ENCODE measurements at places on chromosomes 5 and 9. TPM values are rescaled to one million over a fixed set of nuclear protein-coding genes. Genes with fewer than 3 reads are reported as not detected.

Gene TMEM141
- 50.6 TPM for total RNA-seq

Gene PDZD2
- 6.8 TPM for total RNA-seq

Gene FBLL1
- total RNA-seq: 8.6 TPM

Gene KCNIP1
- total RNA-seq: 0.52 TPM

Gene TMEM252
- total RNA-seq: not detected

Gene FST
- 16.6 TPM for total RNA-seq

Gene EGR1
- total RNA-seq: 35.5 TPM

Gene TTLL11
- total RNA-seq: 0.86 TPM

Gene CDKN2B
- 0.31 TPM for total RNA-seq

Gene ECSCR
- 2.7 TPM for total RNA-seq

DNA sequence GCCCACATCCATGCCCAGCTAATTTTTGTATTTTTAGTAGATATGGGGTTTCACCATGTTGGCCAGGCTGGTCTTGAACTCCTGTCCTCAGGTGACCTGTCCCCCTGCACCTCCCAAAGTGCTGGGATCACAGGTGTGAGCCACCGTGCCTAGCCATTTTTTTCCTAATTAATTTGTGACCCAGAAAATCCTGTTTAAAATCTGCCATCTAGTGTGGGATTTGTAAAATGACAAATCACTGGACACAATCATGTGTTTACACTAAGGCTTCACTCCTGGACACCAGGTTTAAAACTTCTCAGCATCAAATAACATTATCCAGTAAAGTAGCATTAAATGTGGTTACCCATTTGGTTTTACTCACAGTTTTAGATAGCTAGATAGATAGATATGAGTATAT lies 18.6 kb upstream of the KDM4C start:
- H3K36me3 ChIP-seq: no peaks in the 10 kb centered on the region
- no peak overlapping the region for H3K4me3 ChIP-seq
- no peak for DNase-seq
- no peak overlapping the region for H3K27ac ChIP-seq
- no peaks in the 10 kb centered on the region for H3K27me3 ChIP-seq

DNA sequence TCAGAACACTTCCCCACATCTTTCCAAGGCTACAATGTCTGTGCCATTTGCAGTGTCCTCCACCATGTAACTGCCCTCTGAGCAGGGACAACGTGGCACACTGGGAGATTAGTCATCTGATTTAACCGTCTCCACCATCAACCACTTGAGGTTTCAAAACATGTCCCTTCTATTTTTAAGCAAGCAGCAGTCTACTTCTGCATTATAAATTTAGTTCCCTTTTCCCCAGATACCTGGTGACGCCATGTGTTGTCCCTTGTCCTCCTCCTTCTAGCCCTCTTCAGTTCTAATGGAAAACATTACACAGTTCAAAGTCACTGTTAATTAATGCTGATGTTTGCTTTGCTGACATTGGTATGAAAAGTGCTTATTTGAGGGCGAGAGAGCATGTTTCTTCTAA lies 52.8 kb downstream of the ATP10B start:
- H3K27me3 ChIP-seq: no peaks in the 10 kb centered on the region
- DNase-seq: no peak
- H3K36me3 ChIP-seq: no peaks in the 10 kb centered on the region
- H3K4me1 ChIP-seq: no peaks in the 10 kb centered on the region
- no peak overlapping the region for H3K27ac ChIP-seq

DNA sequence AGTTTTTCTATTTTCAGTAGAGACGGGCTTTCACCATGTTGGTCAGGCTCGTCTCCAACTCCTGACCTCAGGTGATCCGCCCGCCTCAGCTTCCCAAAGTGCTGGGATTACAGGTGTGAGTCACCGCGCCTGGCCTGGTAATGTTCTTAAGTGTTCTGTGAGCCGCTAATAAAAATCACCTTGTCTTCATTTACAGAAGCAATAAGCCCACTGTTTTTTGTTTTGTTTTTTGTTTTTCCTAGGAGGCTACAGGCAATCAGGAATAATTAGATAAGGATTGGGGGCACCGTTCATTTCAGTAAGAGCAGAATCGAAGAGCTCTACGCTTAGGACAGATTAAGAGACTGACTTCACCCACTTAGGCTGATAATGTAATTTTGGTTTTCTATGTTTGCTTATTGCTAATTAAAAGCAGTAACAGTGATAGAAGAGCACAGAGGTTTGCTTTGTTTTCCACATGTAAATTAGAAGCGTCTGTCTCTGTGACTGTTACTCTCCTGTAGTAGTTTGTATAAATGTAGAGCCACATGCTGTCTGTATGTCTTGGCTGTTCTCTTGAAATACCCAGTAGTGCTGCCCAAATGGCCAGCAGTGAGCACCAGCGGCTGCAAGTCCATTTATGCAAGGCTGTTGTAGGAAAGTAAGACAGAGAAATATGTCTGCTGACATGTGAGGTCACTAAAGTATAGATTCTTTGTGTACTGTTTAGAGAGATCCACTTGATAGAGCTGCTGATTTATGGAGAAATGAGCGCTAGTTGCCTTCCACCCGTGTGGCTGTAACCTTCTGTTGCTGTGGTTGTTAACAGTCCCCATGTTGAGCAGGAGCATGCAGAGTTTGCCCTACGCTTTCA lies 30.5 kb downstream of the TRIO start:
- no peak overlapping the region for H3K4me3 ChIP-seq
- H3K4me1 ChIP-seq: peaks cover 20% of the 10 kb centered on the region
- H3K36me3 ChIP-seq: no peaks in the 10 kb centered on the region
- no peaks in the 10 kb centered on the region for H3K27me3 ChIP-seq
- no peak overlapping the region for H3K27ac ChIP-seq

DNA sequence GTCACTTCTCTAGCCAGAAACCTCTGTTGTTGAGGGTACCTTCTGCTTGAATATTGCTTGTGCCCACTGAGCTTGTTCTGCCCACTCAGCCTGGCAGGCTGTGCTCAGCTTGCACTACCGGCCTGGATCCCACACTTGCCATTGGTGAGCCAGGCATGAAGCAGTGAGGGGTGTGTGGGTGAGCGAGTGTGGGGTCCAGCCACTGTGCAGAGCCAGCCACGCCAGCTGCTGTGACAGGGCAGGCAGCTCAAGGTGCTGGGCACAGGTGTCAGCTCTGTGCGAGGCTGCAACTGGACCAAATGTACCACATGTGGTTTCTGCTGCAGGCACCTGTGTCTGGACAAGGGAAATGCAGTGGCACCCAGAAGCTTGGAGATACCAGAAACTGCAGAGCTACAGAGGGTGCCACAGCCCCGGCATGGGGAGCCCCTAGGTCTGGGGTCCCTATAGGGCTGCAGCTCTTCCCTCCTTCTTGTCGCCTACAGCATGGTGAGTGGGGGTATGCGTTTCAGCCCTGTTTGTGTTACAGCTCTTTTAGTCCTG lies 305.1 kb upstream of the RIOK2 start:
- DNase-seq: no peak
- H3K36me3 ChIP-seq: no peaks in the 10 kb centered on the region
- no peak overlapping the region for H3K4me3 ChIP-seq
- H3K4me1 ChIP-seq: no peaks in the 10 kb centered on the region
- H3K27me3 ChIP-seq: no peaks in the 10 kb centered on the region

GRCh38 chr9:92592537-92592936 lies 56.7 kb upstream of the ECM2 start:
- H3K4me1 ChIP-seq: no peaks in the 10 kb centered on the region
- no peak for DNase-seq
- no peaks in the 10 kb centered on the region for H3K36me3 ChIP-seq
- no peak overlapping the region for H3K4me3 ChIP-seq
- no peak overlapping the region for H3K27ac ChIP-seq

- no peak overlapping the region for H3K27ac ChIP-seq
- no peaks in the 10 kb centered on the region for H3K36me3 ChIP-seq
- peaks cover 27% of the 10 kb centered on the region for H3K4me1 ChIP-seq
- no peak for DNase-seq
Measured at GRCh38 chr9:94946256-94946655, 219.8 kb downstream of the AOPEP start.

DNA sequence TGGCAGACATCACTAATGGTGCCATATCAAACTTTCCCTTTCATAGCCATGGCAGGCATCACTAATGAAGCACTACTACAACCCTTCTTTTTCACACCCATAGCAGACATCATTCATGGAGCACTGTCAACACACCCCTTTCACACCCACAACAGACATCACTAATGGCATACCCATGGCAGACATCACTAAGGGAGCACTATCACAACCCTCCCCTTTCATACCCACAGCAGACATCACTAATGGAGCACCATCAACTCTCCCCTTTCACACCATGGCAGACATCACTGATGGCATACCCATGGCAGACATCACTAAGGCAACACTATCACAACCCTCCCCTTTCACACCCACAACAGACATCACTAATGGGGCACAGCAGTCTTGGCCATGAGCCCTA lies 33.7 kb downstream of the LAMC3 start:
- no peak overlapping the region for H3K27ac ChIP-seq
- H3K27me3 ChIP-seq: no peaks in the 10 kb centered on the region
- H3K4me3 ChIP-seq: no peak overlapping the region
- H3K4me1 ChIP-seq: no peaks in the 10 kb centered on the region
- H3K36me3 ChIP-seq: peaks cover 3% of the 10 kb centered on the region
- DNase-seq: no peak

- H3K4me3 ChIP-seq: no peak overlapping the region
- no peaks in the 10 kb centered on the region for H3K4me1 ChIP-seq
- no peak for DNase-seq
- H3K36me3 ChIP-seq: no peaks in the 10 kb centered on the region
- peaks cover 2% of the 10 kb centered on the region for H3K27me3 ChIP-seq
Measured at GRCh38 chr5:43400082-43400481, 12.1 kb downstream of the CCL28 start.

DNA sequence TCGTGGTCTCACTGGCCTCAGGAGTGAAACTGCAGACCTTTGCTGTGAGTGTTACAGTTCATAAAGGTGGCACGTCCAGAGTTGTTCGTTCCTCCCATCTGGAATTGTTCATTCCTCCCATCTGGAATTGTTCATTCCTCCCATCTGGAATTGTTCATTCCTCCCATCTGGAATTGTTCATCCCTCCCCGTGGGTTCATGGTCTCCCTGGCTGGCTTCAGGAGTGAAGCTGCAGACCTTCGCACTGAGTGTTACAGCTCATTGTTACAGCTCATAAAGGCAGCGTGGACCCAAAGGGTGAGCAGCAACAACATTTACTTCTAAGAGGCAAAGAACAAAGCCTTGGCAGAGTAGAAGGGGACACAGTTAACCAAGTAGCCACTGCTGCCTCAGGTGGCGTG lies 69.1 kb downstream of the GCNT1 start:
- H3K4me1 ChIP-seq: 0 out of 2 replicates have a peak, but pooled peaks cover under 1% of the 10 kb centered on the region
- H3K27ac ChIP-seq: no peak overlapping the region
- no peaks in the 10 kb centered on the region for H3K27me3 ChIP-seq
- DNase-seq: no peak
- no peaks in the 10 kb centered on the region for H3K36me3 ChIP-seq

- H3K36me3 ChIP-seq: no peaks in the 10 kb centered on the region
- H3K27me3 ChIP-seq: no peaks in the 10 kb centered on the region
- no peak for DNase-seq
Measured at GRCh38 chr9:89576404-89576839, 28.4 kb upstream of the GADD45G start.

DNA sequence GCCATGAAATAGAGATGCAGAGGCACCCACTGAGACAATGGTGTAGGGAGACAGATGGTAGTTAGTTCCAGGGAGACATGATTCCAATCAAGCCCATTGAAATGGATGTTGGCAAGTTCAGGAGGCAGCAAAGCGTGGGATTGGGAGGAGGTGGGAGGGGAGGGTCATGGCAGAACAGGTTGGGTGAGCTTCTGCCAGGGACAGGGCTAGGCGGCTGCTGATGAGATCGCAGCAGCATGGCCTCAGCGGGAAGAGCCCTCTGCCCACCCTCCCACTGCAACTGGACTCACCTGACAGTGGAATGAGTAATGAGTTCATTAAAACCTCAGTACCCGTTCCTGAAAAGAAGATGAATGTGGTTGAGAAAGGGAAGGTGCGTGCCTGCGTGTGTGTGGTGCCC lies 418.2 kb downstream of the CDK5RAP2 start:
- no peak for DNase-seq
- H3K36me3 ChIP-seq: no peaks in the 10 kb centered on the region
- H3K27ac ChIP-seq: no peak overlapping the region
- H3K27me3 ChIP-seq: no peaks in the 10 kb centered on the region
- H3K4me1 ChIP-seq: no peaks in the 10 kb centered on the region

GRCh38 chr9:79362100-79363081 lies 209.4 kb upstream of the TLE4 start:
- peaks cover 3% of the 10 kb centered on the region for H3K4me1 ChIP-seq
- H3K36me3 ChIP-seq: no peaks in the 10 kb centered on the region
- no peak overlapping the region for H3K27ac ChIP-seq
- no peaks in the 10 kb centered on the region for H3K27me3 ChIP-seq
- DNase-seq: peak; percentile 17

DNA sequence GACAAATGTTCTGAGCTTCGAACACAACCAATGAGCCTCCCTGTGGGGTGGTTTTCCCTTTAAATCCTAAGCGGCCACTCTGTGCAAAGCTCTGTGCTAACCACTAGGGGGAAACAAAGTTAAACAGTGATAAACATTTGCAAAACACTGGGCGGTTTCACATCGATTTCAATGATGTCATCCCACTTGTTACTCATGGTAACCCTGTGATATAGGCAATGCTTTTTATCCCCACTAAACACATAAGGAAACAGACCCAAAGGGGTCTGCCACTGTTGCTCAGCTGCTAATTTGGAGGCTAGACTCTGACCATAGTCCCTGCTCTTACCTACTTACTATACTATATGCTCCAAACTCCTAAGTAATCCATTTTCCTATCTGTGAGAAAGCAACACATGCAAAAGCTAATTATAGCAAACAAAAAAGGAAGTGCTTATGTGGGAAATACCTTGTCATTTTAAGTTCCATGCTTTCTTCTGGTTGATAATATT lies 57.3 kb downstream of the PTPN3 start:
- H3K4me3 ChIP-seq: no peak overlapping the region
- H3K36me3 ChIP-seq: no peaks in the 10 kb centered on the region
- H3K4me1 ChIP-seq: peaks cover 6% of the 10 kb centered on the region

GRCh38 chr5:54725391-54726280 lies 208.1 kb downstream of the SNX18 start:
- no peaks in the 10 kb centered on the region for H3K36me3 ChIP-seq
- no peaks in the 10 kb centered on the region for H3K27me3 ChIP-seq
- no peak overlapping the region for H3K4me3 ChIP-seq
- H3K4me1 ChIP-seq: no peaks in the 10 kb centered on the region

DNA sequence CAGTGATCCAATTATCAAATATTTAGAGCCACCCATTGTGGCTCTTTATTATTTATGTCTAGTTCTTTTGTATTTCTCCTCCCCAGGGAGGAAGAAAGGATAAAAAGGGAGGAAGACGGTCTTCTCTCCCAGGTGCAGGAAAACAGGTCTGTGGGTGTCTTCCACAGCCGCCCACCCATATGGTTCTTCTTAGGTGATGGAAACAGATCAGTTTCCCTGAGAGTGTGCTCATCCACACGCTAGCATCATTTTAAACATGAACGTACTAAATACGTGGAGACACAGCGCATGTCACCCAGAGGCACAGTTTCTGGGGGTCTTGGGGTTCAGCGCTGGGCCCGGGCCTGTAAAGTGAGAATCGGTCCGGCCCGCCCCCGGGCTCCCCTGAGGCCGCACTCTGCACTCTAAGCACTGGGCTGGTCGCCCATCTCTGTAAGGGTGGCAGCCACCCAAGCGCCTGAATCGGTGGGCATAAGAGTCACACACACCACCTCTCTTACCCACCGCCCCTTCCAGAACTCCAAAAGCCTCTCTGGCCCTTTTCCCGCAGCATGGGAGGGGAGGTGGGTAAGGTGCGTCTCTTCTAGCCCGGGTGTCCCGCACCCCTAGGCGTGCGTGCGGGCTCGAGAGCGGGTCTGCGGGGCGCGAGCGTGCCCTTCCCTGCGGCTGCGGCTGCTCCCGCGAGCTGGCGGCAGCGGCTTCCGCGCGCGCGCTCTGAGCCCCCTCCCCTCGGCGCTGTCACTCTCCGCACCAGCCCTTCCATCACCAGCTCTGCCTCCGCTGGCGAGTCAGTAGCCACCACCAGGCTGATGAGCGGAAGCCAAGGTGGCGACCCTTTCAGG lies 1.3 kb downstream of the PTCH1 start:
- H3K4me3 ChIP-seq: peak overlapping the region; percentile 52
- DNase-seq: no peak
- peaks cover 40% of the 10 kb centered on the region for H3K27me3 ChIP-seq

All from H1 (cell line).